Activated T-helper 9 cell treated with anti-CD3 and anti-CD28 coated beads, Interleukin-2, amount 50 U/mL, for 16 hours (primary cell): ENCODE measurements at places on chromosomes 5 and 9.

GRCh38 chr5:157516626-157517325, 56.8 kb downstream of the NIPAL4 start:
- DNase-seq: no peak

- DNase-seq: no peak
Measured at GRCh38 chr9:8864545-8864896, 1064.9 kb upstream of the DMAC1 start.

- peak; percentile 70 for DNase-seq
Measured at GRCh38 chr5:132064738-132065331, 4.4 kb downstream of the IL3 start.

DNA sequence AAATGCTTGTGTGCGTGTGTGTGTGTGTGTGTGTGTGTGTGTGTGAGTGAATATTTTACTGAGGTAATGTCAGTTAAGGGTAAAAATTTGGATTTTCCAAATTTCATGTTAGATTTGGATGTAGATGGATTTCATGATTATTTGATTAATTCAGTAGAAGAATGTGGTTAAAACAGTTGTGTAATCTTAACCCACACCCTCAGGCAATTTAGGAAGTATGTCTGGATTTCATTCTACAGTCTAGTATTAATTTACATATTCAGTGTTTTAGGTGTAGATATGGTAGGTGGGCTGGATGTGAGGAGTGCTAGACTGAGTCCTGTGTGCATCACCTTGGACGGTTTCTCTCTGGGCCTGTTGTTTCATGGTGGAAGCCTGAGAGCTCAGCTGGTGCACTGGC, 99.1 kb upstream of the CKMT2 start:
- no peak for DNase-seq

GRCh38 chr9:24582146-24583126, 36.7 kb upstream of the IZUMO3 start:
- DNase-seq: no peak

DNA sequence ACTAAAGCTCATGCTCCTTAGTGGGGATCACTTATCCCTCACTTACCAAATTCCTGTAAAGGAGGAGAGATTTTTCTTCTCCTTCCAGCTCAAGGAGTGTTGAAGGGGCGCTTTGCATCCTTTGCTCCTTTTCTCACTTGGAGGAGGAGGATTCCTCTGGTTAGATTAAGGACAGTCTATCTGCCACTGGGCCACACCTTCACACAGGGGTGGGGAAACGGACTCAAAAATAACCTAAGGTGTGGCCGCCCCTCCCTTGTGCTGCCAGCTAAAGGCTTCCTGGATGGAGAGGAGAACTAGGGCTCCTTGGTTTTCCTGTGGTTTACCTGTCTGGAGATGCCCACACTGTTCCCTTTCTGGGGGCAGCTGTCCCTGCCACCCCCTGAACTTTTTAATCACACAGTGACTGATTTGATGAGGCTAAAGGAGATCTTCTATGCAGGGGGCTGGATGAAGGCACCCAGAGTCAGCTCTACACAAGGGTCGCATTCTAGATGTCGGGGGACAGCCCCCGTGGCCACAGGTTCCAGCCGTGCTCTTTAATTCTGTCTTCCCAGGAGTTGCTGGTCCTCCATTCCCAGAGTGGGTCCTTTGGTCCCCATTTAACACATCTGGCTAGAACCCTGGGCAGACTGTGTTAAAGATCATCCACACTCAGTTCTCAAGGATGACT, 14.4 kb downstream of the GLRX start:
- no peak for DNase-seq

GRCh38 chr9:89866701-89867100, 261.9 kb downstream of the GADD45G start:
- DNase-seq: no peak

- no peak for DNase-seq
Measured at GRCh38 chr5:141597394-141597793, 21.4 kb downstream of the DIAPH1 start.

DNA sequence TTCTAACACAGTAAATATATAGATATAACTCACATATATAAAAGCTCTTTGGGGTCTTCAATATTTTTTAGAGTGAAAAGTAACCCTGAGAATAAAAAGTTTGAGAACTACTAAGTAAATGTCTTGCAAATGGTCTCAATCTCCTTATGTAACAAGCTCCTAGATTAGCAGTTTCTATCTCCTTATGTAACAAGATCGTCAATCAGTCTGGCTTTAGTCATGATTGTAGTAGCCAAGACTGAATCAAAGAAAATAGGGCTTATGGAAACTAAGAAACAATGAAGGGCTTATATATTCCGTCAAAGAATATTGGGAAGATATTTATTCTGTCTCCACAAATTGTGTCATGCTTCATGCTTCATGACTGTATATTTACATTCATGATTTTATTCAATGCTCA, 22.4 kb upstream of the FREM1 start:
- DNase-seq: no peak

- no peak for DNase-seq
Measured at GRCh38 chr9:126173401-126173800, 153.2 kb upstream of the MVB12B start.

DNA sequence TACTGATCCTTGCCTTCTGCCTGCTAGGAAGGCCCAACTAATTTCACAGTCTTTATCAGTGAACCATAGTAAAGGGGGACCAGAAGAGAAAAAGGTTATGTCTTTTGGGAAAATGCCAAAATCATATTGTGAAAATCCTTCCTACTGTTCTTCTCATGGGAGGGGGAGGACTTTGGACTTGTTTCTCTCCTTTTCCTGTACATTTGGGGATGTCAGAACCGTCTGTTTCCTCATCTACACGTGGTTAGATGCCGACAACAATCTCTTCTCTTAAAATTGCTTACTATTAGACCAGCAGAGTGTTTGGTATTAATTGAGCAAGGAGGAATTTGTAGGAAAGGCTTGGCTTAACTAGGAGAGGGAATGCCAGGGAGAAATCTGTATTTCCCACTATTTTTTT, 77.2 kb downstream of the TMC1 start:
- no peak for DNase-seq

GRCh38 chr5:3843706-3844105, 248.1 kb downstream of the IRX1 start:
- DNase-seq: no peak

DNA sequence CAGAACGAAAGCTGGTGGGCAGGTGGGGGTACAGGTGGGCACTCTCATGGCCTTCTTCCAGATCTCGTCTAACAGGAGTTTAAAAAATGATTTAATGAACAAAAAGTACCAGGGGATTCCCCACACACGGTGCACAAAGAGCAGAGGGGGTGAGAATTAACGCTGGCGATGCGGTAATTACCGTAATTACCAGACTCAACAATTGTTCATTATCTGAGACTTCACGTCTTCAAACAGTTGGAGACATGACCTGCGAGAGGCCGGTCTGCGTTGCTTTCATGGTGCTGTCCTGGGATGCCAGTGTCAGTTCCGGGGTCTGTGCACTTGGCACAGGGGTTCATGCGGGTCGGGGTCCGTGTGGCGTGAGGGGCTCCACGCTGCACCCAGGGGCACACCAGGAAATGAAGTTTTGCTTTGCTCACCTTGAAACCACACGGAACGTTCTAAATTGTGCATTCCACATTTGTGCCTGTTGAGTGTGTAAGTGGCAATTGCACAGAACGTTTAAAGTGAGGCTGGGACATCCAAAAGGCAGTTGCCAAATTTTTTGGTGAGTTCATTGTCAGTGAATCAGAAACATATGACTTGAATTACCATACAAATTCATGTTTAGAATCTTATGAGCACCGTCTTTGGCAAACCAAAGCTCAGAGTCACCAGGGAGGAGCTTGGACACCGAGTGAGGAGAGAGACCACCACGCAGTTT, 256.4 kb upstream of the IRX1 start:
- no peak for DNase-seq

- no peak for DNase-seq
Measured at GRCh38 chr5:143019614-143020515, 249.7 kb downstream of the ARHGAP26 start.

- no peak for DNase-seq
Measured at GRCh38 chr5:90111364-90112032, 298.1 kb downstream of the CETN3 start.

DNA sequence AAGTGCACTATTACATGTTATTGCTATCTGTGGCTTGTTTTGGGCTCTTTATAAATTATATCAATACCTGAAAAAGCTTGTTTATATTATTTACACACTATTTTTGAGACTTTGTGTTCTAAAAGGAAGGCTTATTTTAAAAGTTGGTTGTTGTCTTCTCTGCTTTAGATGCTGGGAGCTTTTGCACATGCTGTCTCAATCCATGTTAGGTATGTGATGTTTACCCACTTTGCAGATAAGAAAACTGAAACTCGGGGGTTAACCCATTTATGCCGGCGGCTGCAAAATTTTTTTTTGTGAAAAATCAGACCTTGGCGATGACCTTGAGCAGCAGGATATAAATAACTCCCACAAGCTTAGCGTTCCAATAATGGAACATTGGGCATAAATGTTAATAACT, 212.9 kb downstream of the RANBP17 start:
- DNase-seq: no peak

DNA sequence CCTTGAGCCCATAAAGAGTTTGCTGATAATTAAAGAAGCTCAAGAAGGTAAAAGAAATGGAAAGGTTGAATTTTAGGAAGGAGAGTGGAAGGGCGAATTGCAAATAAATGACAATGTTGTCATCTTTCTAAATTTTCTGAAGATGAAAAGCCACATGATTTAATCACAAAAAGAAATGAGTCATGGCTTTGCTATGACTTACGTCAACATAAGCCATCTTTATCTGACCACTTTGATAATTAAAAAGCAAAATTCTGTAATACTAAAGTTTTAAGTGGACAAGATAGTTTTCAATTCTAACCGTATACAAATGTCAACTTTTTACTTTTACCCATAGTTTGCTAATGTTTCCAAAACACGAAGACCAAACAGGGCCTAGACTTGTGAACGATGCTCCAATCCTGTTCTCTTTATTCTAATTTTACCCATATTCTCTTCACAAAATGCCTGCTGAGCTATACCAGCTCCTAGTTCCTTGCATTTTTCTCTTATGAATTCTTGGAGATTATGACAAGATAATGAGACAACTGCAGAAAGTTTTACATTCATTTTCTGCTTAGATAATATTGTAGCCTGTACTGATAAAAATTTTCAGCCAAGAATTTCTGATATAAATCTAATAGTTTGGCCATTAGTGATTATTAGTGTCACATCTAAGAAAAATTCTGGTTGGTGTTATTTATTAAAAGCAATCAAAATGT, 21.8 kb upstream of the PRUNE2 start:
- DNase-seq: no peak

GRCh38 chr5:176381423-176381822, 7.0 kb downstream of the NOP16 start:
- no peak for DNase-seq

DNA sequence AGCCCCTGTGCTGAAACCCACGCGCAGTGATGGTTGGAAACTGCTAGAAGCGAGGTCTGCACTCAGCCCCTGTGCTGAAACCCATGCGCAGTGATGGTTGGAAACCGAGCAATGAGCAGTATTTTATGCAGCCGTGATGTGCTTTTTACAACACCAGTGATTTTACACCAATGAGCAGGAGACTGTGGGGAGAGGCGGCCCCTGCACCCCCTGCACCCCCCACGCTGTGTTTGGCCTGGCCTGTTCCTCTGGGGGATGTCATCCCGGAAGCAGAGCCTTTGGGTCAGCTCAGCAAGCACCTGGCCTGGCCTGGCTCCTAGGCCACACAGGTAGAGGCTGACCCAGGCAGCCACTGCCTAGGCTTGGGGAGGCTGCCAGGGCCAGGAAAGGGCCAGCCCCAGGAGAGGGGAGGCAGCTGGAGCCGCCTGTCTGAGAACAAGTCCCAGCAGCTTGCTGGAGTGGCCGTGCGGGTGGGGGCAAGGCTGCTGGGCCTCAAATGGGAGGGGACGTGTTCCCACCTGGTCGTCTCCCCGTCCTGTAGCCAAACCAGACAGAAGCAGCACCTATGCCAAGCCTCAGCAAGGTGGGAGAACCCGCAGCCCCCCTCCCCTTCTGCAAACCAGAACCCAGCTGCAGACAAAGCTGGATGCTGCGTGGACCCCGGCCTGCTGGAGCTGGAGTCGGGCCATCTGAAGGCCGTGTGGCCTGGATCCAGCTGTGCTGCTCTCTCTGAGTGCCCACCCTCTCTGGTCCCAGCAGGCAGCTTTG, 46.8 kb downstream of the DBH start:
- no peak for DNase-seq

DNA sequence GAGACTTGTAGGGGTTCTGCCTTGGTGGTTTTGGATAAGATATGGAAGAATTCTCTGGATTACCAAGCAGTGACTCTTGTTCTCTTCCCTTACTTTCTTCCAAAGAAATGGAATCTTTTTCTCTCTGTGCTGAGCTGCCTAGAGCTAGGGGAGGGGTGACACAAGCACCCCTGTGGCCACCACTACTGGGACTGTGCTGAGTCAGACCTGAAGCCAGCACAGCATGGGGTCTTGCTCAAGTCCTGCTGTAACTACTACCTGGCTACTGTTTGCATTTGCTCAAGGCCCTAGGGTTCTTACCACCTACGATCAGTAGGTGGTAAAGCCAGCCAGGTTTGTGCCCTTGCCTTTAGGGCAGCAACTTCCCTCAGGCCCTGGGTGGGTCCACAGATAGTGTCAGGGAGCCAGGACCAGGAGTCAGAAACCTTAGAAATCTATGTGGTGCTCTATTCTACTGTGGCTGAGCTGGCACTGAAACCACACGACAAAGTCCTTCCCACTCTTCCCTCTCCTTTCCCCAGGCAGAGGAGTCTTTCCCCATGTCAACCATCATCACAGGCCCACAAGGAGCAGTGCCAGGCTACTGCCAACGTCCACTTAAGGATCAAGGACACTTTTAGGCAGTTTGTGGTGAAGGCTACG, 53.8 kb downstream of the SREK1 start:
- no peak for DNase-seq
